CD4-positive, alpha-beta T cell treated with Interleukin-17A for 1 hour (primary cell): ENCODE measurements at places on chromosomes 2 and 18.

DNA sequence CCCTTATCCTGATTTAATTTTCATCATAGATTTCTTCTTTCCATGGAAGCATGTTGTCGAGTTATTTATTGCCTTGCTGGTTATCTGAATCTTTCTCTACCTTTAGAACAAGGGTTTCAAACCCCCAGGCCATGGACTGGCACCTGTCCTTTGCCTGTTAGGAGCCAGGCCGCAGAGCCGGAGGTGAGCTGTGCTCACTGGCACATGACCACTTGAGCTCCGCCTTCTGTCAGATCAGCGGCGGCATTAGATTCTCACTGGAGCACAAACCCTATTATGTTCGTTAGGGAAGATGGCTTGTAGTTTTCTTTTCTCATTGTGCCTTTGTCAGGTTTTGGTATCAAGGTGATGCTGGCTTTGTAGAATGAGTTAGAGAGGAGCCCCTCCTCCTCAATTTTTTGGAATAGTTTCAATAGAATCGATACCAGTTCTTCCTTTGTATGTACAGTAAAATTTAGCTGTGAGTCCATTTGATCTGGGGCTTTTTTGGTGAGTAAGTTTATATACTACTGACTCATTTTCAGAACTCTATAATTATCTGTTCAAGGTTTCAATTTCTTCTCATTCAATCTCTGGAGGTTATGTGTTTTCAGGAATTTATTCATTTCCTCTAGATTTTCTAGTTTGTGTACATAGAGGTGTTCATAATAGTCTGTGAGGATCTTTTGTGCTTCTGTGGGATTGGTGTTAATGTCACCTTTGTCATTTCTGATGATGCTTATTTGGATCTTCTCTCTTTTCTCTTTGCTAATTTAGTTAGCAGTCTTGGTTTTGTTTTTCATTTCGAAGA lies 668.0 kb upstream of the FAM98A start:
- DNase-seq: no peak

DNA sequence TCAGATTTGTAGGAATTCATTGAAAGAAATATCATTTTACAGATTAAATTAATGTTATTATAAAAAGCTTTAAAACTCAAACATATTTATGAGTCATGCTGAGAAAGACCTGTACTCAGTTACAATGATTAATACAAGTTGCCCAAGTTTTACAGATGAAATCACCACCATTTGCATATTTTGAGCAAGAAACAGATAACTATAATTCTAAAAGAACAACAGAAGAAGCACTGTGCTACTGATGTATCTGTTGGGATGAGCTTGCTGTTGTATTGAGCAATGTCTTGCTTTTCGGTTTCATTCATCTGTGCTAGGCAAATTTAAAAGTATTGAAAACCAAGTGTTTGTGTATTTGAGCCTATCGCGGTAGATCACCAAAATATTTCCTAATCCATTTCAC lies 1589.1 kb upstream of the ZEB2 start:
- DNase-seq: no peak

DNA sequence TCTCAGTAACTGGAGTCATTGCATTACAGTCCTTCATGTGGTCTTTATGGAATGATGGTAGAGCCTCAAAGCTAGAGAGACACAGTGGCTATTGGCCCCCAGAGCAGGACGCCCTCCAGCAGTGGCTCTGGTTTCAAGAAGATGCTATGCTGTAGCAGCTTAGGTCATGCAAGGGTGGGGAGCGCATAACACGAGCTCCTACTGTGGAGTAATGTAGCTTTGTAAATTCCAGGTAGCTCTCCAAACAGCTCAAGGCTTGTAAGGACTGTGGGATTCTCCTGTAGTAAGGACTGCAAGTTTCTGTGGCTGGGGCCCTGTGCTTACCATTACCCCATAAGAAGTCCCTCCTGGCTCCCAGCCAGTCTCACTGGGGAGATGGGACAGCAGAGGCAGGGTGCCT lies 15.6 kb downstream of the APLF start:
- no peak for DNase-seq

GRCh38 chr2:160836755-160837154 lies 323.5 kb upstream of the TANK start:
- DNase-seq: no peak

- DNase-seq: no peak
Measured at GRCh38 chr2:240523451-240524281, 34.1 kb downstream of the ANKMY1 start.

GRCh38 chr2:201746551-201746950 lies 34.2 kb downstream of the ALS2 start:
- no peak for DNase-seq

- DNase-seq: no peak
Measured at GRCh38 chr2:133247631-133248030, 320.6 kb downstream of the NCKAP5 start.
